Ecto neural progenitor cell (in vitro differentiated cells): ENCODE measurements at places on chromosomes 5 and 9.

- no peak for DNase-seq
Observed at GRCh38 chr5:13357929-13358328, 586.6 kb downstream of the DNAH5 start.

DNA sequence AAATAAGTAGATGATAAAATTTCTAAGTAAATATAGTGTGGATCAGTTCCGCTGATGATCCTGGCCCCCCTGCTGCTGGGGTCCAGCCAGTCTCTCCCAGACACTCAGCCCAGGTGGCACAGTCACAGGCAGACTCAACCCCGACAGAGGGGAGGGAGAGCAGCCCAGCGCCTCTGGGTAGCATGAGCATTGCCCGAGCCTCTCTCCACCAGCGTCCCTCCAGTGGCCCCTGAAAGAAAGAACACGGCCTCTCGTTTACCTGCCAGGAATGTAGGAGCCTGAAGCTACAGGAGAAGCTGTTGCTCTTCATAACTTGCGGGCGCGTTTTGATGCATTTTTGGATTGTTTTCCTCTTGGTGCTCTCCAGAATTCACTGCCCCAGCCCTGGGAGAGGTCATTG is 68.8 kb upstream of the ICE1 start:
- DNase-seq: no peak

DNA sequence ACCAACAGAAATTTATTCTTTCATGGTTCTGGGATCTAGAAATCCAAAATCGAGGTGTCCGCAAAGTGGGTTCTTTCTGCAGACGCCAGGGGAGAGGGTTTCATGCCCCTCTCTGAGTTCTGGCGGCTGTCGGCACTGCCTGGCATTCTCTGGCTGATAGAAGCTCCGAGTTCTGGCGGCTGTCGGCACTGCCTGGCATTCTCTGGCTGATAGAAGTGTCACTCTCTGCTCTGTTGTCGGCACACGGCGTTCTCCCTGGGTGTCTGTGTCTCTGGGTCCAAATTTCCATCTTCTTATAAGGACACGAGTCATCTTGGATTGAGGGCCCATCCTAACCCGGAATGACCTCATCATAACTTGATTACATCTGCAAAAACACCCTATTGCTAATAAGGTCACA is 7.6 kb downstream of the GFI1B start:
- DNase-seq: no peak

GRCh38 chr9:26744191-26744965 is 148.2 kb downstream of the CAAP1 start:
- DNase-seq: no peak

GRCh38 chr5:25119650-25120049 is 474.9 kb upstream of the CDH10 start:
- DNase-seq: no peak

DNA sequence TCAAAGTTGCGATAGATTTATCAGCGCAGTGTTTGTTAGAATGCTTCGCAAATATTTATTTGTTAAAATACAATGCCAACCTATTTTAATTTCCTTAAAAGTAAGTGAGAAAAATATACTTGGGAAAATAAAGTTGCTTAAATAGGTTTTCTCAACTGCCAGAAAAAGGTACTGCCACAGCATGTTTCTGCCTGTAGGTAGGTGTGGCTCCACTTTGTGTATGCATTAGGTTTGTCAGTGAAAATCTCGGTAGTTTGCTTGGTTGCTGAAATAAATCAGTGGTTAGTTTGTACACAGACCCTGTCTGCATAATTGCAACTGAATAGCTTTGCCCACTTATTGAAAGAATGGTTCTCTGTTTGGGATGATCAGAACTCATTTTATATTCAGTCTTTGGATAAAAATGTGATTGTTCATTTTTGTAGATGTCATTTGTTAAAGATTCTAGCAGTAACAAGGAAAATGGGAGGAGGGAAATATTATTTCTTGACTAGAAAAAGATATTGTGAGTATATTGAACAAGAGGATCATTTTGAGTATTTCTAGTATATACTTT is 25.7 kb downstream of the C9orf85 start:
- DNase-seq: no peak

DNA sequence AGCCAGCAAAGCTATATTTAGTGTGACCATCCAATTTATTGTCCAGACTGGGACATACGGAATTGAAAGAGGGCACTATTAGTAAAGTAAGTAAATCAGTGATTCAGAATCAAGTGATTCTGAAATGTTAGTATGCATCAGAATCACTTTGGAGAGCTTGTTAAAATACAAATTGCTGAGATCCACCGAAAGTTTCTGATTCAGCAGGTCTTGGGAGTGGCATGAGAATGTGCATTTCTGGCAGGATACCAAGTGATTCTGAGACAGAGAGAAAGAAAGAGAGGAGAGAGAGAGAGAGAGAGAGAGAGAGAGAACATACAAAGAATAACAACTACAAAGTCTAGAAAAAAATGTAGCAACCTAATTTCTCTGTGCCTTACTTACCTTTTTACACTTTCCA is 65.4 kb upstream of the ASTN2 start:
- no peak for DNase-seq

DNA sequence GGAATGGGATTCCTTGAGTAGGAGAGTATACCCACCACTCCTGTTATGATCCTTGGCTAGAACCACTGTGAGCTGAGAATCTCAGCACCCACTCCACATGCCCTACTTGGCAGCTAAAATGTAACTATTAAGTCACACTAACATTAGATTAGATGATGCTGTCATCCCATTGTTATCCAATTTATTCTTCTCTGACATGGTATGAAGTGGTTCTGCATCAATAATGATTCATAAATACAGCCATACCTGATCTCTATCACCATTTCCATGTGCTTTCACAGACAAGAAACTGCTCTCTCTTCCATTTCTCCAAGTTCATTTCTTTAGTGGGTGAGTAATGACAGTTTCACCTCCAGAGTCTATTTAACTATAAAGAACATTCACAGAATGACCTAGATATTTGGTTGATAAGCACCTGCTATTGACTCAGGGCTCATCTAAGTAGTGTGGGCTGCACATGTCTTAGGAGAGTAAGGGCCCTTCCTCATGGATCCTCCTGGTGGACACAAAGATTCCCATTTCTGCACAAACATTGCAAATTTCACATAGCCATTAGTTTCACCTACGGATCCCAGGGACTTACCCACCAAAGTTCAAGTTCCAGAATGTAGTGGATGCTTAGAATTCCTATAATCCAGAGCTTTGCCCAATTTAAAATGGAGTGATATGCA is 187.9 kb downstream of the EBF1 start:
- DNase-seq: no peak
